ENCODE measurements at places on chromosomes 6 and 20.

- no peak for DNase-seq
Observed at GRCh38 chr6:26198722-26199056, 111.5 kb downstream of the HFE start.

DNA sequence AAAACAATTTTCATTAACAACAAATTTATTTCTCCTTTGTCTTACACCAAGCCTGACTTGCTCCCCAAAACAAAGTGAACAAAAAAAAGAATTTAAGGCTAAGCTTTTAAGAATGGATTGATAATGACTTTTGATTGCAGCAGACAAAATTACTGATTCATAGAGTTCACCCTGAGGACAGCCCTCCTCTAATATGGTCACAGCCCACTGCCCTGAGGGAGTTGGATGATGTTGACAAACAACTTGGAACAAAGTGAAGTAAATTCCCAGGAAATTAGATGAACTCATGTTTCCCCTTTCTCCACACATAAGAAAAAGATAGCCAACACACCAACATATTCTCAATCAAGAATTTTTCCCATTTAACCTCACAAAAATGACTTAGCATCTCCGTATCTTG is 7.7 kb upstream of the ISM1 start:
- DNase-seq = no peak

DNA sequence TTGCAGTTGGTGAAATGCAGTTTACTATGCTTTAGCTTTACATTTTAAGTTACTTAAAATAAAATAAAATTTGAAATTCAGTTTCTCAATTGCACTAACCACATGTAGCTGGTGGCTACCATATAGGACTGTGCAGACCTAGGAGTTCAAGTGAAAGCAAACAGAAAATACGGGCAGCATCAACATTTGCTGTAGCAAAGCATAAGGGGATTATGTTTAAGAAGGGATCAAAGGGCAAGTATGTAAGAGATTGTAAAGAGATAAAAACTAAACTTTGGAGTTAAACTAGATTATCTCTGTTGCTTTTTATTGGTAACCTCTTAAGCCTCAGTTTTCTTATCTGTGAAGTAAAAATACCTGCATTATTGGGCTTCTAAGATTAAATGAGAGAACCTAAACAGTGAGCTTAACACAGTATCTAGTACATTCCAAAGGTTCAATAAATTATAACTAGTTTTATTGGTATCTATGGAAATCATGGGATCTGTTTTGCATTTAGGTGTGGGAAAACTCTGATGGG is 81.2 kb downstream of the SPTLC3 start:
- no peak for DNase-seq

GRCh38 chr6:42967228-42967627 is 6.7 kb downstream of the GNMT start:
- no peak for DNase-seq

- DNase-seq = no peak
Observed at GRCh38 chr20:2246069-2246491, 49.7 kb upstream of the TGM3 start.

DNA sequence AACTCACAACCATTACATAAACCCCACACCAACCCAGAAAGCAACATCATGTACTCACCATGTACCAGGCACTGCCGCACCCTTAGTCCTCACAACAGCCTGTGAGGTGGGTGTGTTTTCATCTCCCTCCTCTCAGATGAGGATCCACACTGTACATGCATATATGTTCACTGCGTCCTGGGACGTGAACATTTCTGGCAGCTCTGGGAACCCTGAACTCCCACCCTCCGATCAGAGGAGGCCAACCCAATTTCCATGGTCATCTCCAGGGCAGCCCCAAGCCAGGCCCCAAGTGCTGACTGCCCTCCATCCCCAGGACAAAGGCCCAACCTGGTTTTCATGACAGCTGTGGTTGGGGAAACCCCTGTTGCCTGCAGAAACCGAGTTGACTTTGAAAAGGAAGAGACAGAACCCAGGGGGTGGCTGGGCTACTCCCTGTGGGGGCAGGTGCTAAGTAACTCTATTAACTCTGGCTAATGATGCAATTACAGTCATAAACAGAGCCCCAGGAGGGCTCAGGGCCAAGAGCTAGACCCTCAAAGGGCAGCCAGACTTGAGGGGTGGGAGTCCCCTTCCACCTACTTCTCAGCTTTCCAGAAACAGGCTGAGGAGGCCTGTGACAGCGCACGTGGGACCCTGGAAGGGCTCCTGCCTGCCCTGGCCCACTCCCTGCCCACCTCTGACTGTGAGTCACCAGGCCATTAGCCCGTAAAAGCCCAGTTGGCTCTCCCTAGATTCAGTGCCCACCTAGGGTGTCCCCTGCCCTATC is 2.6 kb downstream of the TFEB start:
- no peak for DNase-seq

DNA sequence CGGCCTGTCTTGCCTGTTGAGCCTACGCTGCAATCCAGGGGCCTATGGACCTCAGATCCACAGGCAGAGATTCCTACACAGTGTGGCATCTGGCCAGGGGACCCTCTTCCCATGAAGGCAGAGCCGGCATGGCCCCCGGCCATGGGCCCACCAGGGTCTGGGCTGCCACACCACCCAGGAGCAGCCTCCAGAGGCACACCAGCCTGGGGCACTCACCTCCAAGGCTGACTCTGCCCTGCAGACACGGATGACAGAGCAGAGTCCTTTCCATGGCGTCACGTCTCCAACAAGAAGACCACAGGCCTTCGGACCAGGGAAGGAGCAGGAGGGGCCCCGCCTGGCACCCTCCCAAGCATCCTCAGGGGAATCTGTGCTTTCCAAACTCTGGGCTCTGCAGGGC is 3.5 kb upstream of the HRH3 start:
- DNase-seq = no peak

DNA sequence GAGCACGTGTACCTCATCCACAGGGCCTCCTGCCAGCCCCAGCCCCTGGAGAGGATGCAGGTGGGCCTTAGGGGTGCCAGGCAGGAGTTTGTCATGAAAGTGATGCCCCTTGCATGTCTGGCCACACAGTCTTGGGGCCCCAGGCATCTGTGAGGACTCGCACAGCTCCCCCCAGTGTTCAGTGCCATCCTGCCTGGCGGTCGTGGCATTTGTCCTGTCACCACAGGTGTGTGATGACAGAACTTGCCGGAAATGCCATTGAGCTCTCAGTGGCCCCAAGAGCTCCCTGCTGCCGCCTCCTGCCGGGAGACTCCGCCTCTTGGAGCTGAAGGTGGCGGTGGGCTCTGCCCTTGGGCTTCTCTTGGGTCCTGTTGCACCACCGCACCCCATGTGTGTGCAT is 30.6 kb upstream of the ADRM1 start:
- DNase-seq = no peak

- DNase-seq = no peak
Observed at GRCh38 chr6:128323011-128323410, 197.4 kb downstream of the PTPRK start.

GRCh38 chr6:39273406-39273821 is 40.8 kb downstream of the KCNK17 start:
- DNase-seq = no peak

- DNase-seq = no peak
Observed at GRCh38 chr6:116244284-116244683, 9.6 kb downstream of the TSPYL4 start.
